ENCODE measurements at places on chromosomes 1 and 21. TPM values are rescaled to one million over a fixed set of nuclear protein-coding genes. Genes with fewer than 3 reads are reported as not detected.
A peak's percentile ranks its signal among the peaks of the same experiment; 100 is the strongest.

GRCh38 chr1:234851450-234852438 is 241.8 kb upstream of the IRF2BP2 start:
- peak; percentile 24 for DNase-seq

CYP4Z1 gene
- not detected for total RNA-seq

OSCP1 gene
- 2.2 TPM for total RNA-seq

S100A5 gene
- total RNA-seq: 3.4 TPM

KANK4 gene
- total RNA-seq: not detected
